ENCODE measurements at places on chromosomes 6 and 20.
A peak's percentile ranks its signal among the peaks of the same experiment; 100 is the strongest.

DNA sequence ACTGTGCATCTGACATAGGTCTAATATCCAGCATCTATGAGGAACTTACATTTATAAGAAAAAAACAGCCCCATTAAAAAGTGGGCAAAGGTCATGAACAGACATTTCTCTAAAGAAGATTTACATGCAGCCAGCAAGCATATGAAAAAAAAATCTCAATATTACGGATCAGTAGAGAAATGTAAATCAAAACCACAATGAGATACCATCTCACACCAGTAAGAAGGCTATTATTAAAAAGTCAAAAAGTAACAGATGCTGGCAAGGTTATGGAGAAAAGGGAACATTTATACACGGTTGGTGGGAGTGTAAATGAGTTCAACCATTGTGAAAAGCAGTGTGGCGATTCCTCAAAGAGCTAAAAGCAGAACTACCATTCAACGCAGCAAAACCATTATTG is 13.1 kb downstream of the METTL24 start:
- no peak for DNase-seq

GRCh38 chr20:54173653-54174456 is at the start of gene CYP24A1:
CYP24A1 (minus strand) TSS chr20:54173986; CDS start chr20:54173579, 407 bp downstream.
- DNase-seq = no peak

GRCh38 chr6:147837540-147837939 is 329.1 kb downstream of the SAMD5 start:
- DNase-seq = no peak

DNA sequence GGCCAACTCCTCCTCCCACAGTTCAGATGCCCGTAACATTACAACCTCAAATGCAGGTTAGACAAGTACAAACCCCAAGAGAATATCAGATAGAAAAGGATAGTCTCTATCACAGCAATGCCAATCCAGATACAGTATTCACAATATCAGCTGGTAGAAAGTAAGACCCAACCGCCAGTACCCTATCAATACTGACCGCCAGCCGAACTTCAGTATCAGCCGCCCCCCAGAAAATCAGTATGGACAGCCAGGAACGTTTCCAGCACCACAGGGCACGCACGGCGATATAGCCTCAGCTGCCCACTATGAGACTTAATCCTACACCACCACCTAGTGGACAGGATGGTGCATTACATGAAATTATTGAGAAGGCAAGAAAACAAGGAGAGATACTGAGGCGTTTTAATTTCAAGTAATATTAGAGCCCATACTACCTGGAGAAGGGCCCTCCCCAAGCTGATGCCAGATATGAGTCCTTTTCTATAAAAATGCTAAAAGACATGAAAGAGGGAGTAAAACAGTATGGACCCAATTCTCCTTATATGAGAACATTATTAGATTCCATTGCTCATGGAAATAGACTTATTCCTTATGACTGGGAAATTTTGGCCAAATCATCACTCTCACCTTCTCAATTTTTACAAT is 17.6 kb upstream of the EIF2S2 start:
- DNase-seq = peak; percentile 66

GRCh38 chr6:11732036-11732631 is 46.5 kb downstream of the ADTRP start:
- DNase-seq = peak; percentile 42

DNA sequence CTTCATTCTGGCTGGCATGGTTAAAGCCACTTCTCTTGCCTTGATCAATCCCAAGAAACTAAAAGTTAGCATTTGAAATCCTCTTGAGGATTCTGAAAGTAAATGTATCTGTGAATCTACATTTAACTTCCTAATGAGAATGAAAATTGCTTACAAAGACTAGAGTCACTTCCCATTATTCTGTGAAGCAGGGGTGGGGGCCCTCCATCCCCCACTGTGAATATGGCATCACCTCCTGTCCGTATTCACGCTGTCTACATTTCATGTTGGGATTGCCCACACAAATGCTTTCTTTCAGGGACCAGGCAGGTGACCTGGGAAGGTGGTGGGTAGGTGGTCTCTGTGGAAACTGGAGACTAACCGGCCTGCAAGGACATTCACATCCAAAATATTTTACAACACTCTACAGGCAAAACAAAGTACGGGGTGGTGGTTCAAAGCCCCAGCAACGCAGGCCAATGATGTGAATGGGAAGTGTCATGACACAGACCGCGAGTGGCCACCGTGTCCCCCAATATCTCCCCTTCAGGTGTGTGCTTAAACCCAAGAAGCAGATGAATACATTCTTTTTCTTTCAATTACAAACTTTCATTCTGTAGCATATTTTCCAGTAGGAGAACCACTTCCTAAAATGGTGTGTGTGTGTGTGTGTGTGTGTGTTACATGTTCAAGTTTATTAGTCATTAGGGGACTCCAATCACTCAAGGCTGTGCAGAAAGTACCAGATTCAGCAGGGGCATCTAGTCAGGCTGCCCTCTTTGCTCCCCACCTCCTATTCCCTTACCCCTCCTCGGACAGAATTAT is 132.2 kb downstream of the PRND start:
- no peak for DNase-seq

- no peak for DNase-seq
Measured at GRCh38 chr20:4111440-4112411, 96.4 kb upstream of the RNF24 start.

GRCh38 chr6:162184465-162184864 is 543.1 kb downstream of the PRKN start:
- no peak for DNase-seq

GRCh38 chr20:6818033-6818808 is 50.7 kb downstream of the BMP2 start:
- no peak for DNase-seq

GRCh38 chr6:74581681-74582080 is 624.2 kb downstream of the COL12A1 start:
- DNase-seq = no peak

GRCh38 chr6:117617210-117618035 is 15.1 kb upstream of the GOPC start:
- DNase-seq = no peak

- no peak for DNase-seq
Measured at GRCh38 chr6:45704056-45704800, 311.4 kb downstream of the CLIC5 start.

- DNase-seq = no peak
Measured at GRCh38 chr6:18663011-18663410, 275.9 kb downstream of the RNF144B start.

GRCh38 chr6:26016245-26016962 is 53.8 kb downstream of the TRIM38 start:
- no peak for DNase-seq

- no peak for DNase-seq
Measured at GRCh38 chr6:115972679-115973078, 88.0 kb downstream of the FRK start.

GRCh38 chr6:54255886-54256285 is 52.4 kb upstream of the TINAG start:
- DNase-seq = no peak

- no peak for DNase-seq
Measured at GRCh38 chr20:11813106-11813890, 104.4 kb upstream of the BTBD3 start.

DNA sequence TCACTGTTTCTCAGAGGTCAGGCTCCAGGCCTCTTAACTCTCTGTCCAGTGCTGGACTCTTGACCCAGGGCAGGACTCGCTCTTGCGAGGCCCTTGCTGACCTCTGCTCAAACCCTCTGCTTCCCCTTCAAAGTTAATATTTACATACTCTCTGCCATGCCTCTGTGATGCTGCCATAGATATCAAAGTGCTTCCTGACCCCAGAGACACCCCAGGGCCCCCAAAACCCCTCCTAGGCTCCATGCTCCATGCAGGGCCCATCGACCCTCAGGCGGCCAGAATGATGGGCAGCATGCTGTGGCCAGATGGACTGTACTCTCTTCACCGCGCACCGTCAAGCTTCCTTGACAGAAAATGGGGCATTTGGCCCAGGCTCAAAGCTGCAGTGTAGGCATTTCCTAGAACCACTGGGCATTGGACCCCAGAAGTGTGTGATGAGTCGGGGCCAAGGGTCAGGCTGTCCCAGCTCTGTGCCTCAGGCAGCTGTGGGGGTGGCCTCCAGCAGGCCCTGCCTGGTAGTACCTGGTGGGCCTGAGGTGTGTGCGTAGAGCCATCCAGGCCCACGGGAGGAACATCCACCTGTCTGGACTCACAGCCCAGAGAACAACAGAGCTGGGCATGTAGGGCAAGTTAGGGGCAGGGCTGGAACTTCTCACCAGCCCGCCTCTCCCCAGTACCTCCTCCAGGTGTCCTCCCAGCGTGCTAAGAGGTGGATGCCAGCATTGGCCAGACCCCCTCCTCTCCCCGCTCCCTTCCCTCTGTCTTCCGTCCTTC is 142.8 kb downstream of the VEGFA start:
- no peak for DNase-seq

- no peak for DNase-seq
Measured at GRCh38 chr6:15441981-15442380, 196.1 kb downstream of the JARID2 start.

DNA sequence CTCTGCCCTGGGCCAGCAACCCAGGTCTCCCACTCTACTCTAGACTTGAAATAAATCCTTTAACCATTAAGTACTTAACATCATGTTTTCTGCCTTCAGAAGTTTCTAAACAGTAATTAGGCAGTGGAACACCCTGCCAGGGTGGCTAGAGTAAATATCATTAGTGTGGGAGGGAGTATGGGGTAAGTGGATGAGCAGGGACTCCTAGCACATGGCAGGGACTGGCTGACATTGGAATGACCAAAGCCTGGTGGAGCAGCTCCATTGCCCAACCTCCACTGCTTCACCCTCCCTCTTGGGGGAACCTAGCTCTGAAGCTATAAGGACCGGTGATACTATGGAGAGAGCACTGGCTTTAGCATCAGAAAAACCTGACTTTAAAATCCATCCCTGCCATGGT is 167.1 kb downstream of the MAFB start:
- DNase-seq = no peak

- no peak for DNase-seq
Measured at GRCh38 chr6:13445005-13445743, 42.2 kb downstream of the GFOD1 start.

GRCh38 chr6:144223686-144224085 is 61.4 kb upstream of the UTRN start:
- no peak for DNase-seq

- no peak for DNase-seq
Measured at GRCh38 chr6:38387461-38387860, 252.3 kb downstream of the BTBD9 start.

DNA sequence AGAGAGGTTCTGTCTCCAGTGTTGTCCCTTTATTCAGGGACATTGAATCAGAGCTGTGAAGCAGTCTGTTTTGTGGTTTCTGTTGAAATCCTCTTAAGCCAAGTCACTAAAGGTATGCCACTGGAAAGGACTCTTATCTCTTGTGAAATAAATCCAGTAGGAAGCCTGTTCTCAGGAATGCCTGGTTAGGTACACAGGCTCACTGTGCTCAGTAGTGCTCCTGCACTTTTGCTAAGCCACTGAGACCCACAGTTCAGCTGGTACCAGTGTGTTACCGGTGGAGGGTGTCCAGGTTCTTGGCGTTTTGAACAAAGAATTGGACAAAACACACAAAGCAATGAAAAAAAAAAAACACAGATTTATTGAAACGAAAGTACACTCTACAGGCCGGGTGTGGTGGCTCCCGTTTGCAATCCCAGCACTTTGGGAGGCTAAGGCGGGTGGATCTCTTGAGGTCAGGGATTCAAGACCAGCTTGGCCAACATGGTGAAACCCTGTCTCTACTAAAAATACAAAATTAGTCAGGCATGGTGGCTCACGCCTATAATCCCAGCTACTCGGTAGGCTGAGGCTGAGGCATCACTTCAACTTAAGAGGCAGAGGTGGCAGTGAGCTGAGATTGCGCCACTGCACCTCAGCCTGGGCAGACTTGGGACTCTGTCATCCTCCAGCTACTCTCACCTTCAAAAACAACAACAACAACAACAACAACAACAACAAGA is 186.1 kb downstream of the JARID2 start:
- no peak for DNase-seq

GRCh38 chr20:9485614-9486340 is 28.6 kb upstream of the LAMP5 start:
- no peak for DNase-seq

GRCh38 chr20:3565851-3566250 is 95.0 kb downstream of the ATRN start:
- DNase-seq = no peak

DNA sequence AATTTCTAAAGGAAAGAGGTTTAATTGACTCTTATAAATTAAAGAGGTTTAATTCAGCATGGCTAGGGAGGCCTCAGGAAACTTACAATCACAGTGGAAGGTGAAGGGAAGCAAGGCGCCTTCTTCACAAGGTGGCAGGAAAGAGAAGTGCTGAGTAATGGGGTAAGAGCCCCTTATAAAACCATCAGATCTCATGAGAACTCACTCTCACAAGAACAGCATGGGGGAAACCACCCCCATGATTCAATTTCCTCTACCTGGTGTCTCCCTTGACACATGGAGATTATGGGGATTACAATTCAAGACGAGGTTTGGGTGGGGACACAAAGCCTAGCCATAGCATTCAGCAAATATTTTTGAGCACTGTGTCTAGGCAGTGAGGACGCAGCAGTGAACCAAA is 3.9 kb upstream of the IPCEF1 start:
- no peak for DNase-seq

GRCh38 chr6:119482850-119483285 is 133.3 kb upstream of the MAN1A1 start:
- DNase-seq = no peak

GRCh38 chr20:12535316-12535715 is 473.5 kb upstream of the SPTLC3 start:
- no peak for DNase-seq

GRCh38 chr6:2961506-2961905 is 9.9 kb downstream of the SERPINB6 start:
- no peak for DNase-seq

DNA sequence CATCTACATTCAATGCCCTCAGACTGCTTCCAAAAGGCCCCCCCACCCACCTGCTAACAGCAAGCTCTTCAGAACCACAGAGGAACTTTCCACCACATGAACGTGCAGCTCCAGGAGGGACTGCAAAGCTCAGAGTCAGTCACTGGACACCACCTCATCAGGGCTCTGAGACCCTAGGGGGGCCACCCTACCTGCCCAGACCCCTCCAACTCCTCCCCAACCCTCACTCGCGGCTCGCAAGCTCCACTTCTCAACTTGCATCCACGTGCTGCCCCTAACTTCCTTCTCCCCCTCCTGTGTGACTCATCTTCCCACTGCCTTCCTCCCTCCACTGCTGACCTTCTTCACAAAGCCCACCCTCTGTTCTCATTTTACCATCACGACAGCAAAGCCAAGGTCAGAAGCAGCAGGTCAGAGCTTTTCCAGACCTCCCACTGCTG is 6.5 kb downstream of the MBOAT1 start:
- DNase-seq = no peak

Data from activated naive CD4-positive, alpha-beta T cell treated with anti-CD3 and anti-CD28 coated beads, Interleukin-2, amount 10 ng/mL, durations not matched to agents 7 days and 5 days (primary cell).